ENCODE measurements at places on chromosomes 7 and 10. TPM values are rescaled to one million over a fixed set of nuclear protein-coding genes. Genes with fewer than 3 reads are reported as not detected.

CALML5 gene
- not detected for polyA plus RNA-seq

- no peaks in the 10 kb centered on the region for H3K4me1 ChIP-seq
- H3K36me3 ChIP-seq: no peaks in the 10 kb centered on the region
- H3K27me3 ChIP-seq: peaks cover 30% of the 10 kb centered on the region
- no peak overlapping the region for H3K27ac ChIP-seq
Observed at GRCh38 chr10:110651044-110651958, 7.2 kb downstream of the RBM20 start.

GRCh38 chr10:43236176-43236850 lies 30.6 kb downstream of the RASGEF1A start:
- no peaks in the 10 kb centered on the region for H3K4me1 ChIP-seq
- no peak overlapping the region for H3K27ac ChIP-seq
- no peaks in the 10 kb centered on the region for H3K36me3 ChIP-seq
- H3K27me3 ChIP-seq: peaks cover 3% of the 10 kb centered on the region
- no peak for DNase-seq

ASAH2 gene
- 7.1 TPM for polyA plus RNA-seq

DNA sequence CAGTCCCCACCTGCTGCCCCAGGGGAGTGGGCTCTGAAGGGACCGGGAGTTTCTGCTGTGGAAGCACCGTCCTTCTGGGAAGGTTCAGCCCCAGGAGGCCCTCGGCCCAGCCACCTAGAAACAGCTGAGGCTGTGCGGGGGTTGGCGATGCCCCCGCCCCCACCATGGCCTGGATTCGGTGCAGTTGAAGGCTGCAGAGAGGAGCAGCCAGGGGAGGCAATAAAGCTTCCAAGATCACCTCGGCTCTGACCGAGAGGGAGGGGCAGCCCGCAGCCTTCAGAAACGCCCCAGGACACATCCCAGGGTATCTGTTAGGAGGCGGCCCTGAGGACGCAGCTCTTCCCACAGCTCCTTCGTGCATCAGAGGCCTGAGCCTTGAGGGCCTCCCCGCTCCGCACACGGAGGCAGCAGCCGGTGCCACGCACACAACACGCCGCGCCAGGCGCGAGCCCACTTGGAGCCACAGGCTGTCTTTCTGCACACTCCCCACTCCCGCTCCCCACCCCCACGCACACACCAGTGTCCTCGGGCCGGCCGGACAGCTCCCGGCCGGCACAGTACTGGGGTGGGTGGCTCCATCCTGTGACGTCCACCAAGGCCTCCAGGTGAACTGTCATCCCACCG lies 1.6 kb downstream of the KNDC1 start:
- H3K4me3 ChIP-seq: peak overlapping the region; percentile 85
- H3K27ac ChIP-seq: no peak overlapping the region
- H3K4me1 ChIP-seq: peaks cover 28% of the 10 kb centered on the region
- DNase-seq: no peak

DNA sequence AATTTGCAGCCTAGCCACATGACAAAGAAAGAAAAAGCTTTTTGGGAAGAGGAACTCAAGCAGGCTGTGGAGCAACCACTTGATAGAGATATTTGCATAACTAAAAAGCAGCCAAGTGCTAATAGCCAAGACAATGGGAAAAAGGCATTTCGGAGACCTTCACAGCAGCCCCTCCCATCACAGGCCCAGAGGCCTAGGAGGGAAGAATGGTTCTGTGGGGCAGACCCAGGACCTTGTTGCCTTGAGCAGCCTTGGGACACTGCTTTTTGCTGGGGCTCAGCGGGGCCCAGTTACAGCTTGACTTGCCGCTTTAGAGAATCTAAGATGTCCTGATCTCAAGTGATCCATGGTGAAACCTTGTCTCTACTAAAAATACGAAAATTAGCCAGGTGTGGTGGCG lies 38.5 kb downstream of the FAM149B1 start:
- no peak overlapping the region for H3K27ac ChIP-seq
- H3K4me3 ChIP-seq: no peak overlapping the region
- DNase-seq: no peak
- no peaks in the 10 kb centered on the region for H3K4me1 ChIP-seq
- H3K27me3 ChIP-seq: no peaks in the 10 kb centered on the region
- H3K36me3 ChIP-seq: no peaks in the 10 kb centered on the region

PRF1 gene
- polyA plus RNA-seq: 0.87 TPM

GRCh38 chr10:49328401-49329145 lies 29.6 kb downstream of the C10orf71 start:
- no peak overlapping the region for H3K27ac ChIP-seq
- H3K27me3 ChIP-seq: no peaks in the 10 kb centered on the region
- H3K4me3 ChIP-seq: no peak overlapping the region
- H3K36me3 ChIP-seq: no peaks in the 10 kb centered on the region
- DNase-seq: no peak

- DNase-seq: no peak
- H3K4me1 ChIP-seq: no peaks in the 10 kb centered on the region
- H3K36me3 ChIP-seq: no peaks in the 10 kb centered on the region
- no peak overlapping the region for H3K27ac ChIP-seq
- H3K4me3 ChIP-seq: no peak overlapping the region
- no peaks in the 10 kb centered on the region for H3K27me3 ChIP-seq
Observed at GRCh38 chr7:115350764-115351163, 428.9 kb downstream of the MDFIC start.

GRCh38 chr7:12233175-12233574 lies 22.1 kb downstream of the TMEM106B start:
- H3K27me3 ChIP-seq: no peaks in the 10 kb centered on the region
- no peak overlapping the region for H3K27ac ChIP-seq
- no peak for DNase-seq

FGL2 gene
- 38.0 TPM for polyA plus RNA-seq

DNA sequence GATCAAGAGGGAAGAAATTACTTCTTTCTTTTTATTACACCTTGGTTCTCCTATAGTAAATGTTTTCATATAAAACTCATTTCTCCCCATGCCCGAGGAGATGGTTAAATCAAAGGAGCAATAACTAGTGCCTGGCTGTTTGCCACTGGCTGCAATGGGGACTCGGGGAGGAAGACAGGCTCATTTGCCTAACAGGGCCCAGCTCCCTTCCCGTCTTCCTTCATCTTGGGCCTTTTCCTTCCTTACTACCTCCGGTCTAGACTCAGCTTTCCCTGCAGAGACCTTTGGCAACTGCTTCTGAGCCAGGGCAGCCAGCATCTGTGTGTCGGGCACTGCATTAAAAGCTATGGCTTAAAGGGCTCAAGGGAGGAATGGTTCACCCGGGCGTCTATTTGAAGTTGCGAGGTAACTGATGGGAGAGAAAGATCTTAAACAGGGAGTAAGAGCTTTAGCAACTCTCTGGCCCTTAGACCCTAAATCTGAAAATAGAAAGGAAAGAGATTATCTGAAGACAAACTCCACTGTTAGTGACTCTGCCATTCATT lies 63.5 kb downstream of the CALD1 start:
- no peaks in the 10 kb centered on the region for H3K27me3 ChIP-seq
- H3K4me1 ChIP-seq: no peaks in the 10 kb centered on the region
- no peak for DNase-seq
- no peak overlapping the region for H3K27ac ChIP-seq
- H3K36me3 ChIP-seq: no peaks in the 10 kb centered on the region
- no peak overlapping the region for H3K4me3 ChIP-seq

- H3K27me3 ChIP-seq: no peaks in the 10 kb centered on the region
- H3K4me3 ChIP-seq: no peak overlapping the region
- peaks cover 2% of the 10 kb centered on the region for H3K4me1 ChIP-seq
- H3K36me3 ChIP-seq: peaks cover 11% of the 10 kb centered on the region
- no peak for DNase-seq
Observed at GRCh38 chr10:17789396-17789795, 19.8 kb upstream of the MRC1 start.

DNA sequence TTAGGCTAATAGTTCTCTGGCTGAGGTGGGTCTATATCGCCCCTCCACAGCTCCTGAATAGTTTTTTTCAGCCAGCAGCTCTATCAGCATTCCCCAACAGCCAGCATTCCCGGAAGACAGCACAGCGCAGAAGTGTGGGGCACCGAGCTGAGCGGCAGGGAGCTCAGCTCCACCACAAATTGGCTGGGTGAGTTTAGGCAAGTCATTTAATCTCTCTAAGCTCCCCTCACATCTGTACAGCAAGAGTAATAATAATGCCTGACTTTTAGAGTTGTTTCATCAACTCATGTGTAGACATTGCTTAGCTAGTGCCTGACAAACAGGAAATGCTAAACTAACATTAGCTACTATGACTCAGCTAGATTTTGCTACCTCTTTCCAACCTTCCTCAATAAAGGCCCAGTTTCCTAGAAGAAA lies 247.9 kb upstream of the PTN start:
- H3K4me3 ChIP-seq: no peak overlapping the region
- H3K27ac ChIP-seq: no peak overlapping the region
- no peak for DNase-seq
- H3K4me1 ChIP-seq: no peaks in the 10 kb centered on the region
- no peaks in the 10 kb centered on the region for H3K36me3 ChIP-seq
- H3K27me3 ChIP-seq: no peaks in the 10 kb centered on the region

CLRN3 gene
- 84.5 TPM for polyA plus RNA-seq

DNA sequence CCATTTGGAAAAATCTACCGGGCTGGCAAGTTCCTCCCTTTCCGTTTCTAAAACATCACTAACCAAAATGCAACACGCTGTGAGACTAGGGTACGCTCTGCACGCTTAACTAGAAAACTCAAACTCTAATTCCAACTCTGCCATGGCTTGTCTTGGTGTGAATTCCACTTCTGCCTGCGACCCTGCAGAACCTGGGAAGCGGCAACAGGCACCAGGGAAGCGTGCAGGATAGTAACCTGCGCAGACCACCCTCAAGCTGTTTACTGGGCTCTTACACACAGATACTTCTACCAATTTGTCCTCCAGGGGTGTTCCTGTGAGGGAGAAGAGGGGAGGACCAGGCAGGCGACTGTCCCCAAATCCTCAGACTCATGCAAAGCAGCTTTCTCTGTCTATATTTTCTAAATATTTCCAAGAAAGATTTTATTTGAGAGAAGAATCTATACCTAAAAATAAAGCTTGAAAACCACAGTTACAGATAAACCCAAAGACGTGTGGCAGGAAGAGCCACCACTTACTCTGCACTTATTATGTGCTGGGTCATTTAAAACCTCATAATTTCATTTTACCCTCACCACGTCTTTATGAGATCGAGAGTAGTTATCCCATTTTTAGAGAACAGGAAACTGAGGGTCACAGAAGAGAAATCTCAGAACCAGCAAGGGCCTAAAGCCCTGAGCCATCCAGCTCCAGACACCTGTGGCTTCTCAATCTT lies 52.9 kb downstream of the CPXM2 start:
- H3K27ac ChIP-seq: no peak overlapping the region
- no peak for DNase-seq
- no peak overlapping the region for H3K4me3 ChIP-seq
- H3K4me1 ChIP-seq: no peaks in the 10 kb centered on the region
- no peaks in the 10 kb centered on the region for H3K27me3 ChIP-seq

AGAP6 gene
- 19.0 TPM for polyA plus RNA-seq

GRCh38 chr7:16562456-16563220 lies 36.0 kb downstream of the LRRC72 start:
- no peak overlapping the region for H3K27ac ChIP-seq
- H3K36me3 ChIP-seq: no peaks in the 10 kb centered on the region
- no peak for DNase-seq
- no peaks in the 10 kb centered on the region for H3K27me3 ChIP-seq
- H3K4me3 ChIP-seq: no peak overlapping the region
- H3K4me1 ChIP-seq: no peaks in the 10 kb centered on the region

GRCh38 chr7:24422441-24423010 lies 138.5 kb downstream of the NPY start:
- no peaks in the 10 kb centered on the region for H3K36me3 ChIP-seq
- H3K4me1 ChIP-seq: no peaks in the 10 kb centered on the region
- H3K27me3 ChIP-seq: no peaks in the 10 kb centered on the region
- no peak overlapping the region for H3K4me3 ChIP-seq

DNA sequence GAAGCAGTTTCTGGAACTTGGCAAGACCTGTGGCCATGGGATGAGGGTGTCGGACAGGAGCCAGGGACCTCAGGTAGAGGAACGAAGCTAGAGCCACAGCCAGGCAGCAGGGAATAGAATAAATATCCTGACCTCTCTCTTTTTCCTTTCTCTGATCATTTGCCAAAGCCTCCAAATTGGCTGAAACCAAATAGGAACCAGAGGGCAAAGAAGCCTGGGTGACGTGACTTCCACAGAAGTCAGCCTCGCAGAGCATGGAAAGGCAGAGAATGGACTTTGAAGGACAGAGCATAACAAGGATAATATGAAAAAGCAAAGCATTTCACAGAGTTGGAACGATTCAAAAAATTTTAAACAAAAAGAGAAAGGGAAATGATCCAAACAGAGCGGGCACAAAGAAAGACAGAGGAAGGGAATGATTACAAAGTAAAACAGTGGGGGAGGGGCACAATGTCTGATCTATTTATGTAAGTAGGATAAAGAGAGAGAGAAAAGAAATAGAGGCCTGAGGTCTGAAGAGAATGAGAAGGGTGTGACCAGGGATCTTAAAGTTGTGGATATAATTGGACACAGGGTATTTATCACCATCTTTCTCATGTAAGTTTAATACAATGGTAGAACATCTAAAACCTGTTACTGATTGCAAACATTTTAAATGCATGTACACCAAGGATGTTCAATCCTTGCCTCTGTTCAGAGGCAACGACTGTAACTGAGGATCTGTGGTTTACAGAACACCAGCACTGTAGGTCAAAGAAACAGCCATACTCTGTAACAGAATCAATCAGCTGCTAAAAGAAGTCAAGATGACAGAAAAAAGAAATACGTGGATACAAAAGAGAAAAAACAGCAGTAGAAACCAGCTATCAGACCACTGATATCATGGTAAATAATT lies 4.5 kb upstream of the ZEB1 start:
- DNase-seq: no peak
- no peaks in the 10 kb centered on the region for H3K27me3 ChIP-seq
- no peak overlapping the region for H3K4me3 ChIP-seq
- no peak overlapping the region for H3K27ac ChIP-seq
